ENCODE measurements at places on chromosomes 16 and 17.

DNA sequence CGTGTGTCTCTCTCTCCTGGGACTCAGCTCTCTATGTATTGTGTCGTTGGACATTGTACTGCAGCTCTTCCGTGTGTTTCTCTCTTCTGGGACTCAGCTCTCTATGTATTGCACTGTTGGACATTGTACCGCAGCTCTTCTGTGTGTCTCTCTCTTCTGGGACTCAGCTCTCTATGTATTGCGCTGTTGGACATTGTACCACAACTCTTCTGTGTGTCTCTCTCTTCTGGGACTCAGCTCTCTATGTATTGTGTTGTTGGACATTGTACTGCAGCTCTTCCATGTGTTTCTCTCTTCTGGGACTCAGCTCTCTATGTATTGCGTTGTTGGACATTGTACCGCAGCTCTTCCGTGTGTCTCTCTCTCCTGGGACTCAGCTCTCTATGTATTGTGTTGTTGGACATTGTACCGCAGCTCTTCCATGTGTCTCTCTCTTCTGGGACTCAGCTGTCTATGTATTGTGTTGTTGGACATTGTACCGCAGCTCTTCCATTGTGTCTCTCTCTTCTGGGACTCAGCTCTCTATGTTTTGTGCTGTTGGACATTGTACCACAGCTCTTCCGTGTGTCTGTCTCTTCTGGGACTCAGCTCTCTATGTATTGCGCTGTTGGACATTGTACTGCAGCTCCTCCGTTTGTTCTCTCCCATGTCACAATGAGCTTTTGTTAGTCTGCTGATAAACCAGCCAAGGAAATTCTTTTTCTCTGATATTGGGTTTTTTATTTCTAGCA lies 84.8 kb downstream of the RPTOR start:
- DNase-seq, result no peak

DNA sequence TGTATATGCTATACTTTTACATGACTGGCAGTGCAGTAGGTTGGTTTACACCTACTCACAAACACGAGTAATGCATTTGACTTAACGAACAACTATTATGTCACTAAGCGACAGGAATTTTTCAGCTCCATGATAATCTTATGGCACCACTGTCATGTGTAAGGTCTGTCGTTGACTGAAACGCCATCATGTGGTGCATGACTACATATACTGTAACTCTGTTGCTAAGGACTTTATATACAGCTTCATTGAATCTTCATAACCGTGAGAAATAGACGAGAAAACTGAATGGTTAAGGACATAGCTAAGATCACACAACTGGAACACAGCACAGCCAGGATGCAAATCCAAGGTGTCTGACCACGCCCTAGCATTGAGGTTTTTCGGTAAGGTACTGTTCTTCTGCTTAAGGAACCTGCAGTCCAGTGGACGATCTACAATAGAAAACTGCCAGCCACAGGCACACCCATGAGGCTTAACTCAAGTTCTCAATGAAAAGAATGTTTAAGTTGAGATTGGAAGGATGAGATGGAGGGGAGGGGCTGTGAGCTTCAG lies 3.3 kb downstream of the CFAP20 start:
- no peak for DNase-seq

- no peak for DNase-seq
Measured at GRCh38 chr16:66891797-66892196, 11.5 kb downstream of the PDP2 start.

DNA sequence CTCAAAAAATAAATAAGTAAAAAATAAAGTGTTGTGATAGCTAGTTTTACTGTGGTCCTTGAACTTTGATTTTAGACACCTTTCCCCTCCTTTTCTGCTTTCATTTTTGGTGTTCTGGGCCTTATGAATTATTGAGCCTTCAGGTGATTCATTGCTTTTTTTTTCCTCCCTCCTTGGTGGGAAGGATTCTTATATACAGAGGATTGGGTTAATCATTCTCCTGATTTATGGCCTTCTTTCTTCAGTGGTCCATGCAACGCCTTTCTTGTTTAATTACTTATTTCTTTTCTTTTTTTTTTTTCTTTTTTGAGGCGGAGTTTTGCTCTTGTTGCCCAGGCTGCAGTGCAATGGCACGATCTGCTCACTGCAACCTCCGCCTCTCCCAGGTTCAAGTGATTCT lies 8.0 kb upstream of the MYL4 start:
- DNase-seq, result no peak

DNA sequence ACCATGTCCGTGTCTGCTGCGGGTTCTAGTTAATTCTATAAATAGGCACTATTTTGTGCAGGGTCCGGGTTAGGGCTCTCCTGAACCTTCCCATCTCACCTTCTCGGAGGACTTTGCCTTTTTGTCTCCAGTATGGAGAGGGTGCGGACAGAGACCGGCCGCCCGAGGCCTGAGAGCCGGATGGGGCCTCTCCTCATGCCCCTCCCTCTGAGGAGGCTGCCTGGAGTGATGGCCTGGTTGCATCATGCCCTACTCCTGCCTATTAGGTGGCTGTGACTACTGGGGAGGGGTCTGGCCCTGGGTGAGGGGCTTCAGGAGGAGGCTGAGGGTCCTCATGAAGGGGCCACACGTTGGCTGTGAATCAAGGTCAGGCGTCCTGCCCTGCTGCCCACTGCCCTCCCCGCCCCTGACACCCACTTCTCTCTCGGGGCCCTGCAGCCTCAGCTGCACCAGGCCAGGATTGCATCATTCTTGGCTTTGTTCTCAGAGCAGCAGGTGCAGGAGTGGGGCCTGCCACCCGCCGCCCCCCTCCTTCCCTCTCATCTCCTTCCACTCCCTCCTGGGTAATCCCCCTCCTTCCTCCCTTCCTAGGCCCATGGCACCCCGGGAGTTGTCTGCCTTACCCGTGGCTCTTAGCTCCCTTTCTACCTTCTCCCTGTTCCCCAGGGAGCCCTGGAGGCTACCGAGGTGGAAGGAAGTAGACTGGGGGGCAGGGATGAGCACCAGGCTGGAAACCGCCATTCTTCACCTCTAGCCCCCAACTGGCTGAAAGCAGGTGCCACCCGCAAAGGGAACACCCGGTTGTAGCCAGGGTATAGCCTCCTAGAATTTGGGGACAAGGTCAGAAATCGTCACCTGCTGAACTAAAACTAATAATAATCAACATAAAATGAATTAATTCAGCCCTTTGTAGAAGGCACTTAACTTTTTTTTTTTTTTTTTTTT lies 12.7 kb upstream of the ARHGAP23 start:
- DNase-seq, result peak; percentile 94

DNA sequence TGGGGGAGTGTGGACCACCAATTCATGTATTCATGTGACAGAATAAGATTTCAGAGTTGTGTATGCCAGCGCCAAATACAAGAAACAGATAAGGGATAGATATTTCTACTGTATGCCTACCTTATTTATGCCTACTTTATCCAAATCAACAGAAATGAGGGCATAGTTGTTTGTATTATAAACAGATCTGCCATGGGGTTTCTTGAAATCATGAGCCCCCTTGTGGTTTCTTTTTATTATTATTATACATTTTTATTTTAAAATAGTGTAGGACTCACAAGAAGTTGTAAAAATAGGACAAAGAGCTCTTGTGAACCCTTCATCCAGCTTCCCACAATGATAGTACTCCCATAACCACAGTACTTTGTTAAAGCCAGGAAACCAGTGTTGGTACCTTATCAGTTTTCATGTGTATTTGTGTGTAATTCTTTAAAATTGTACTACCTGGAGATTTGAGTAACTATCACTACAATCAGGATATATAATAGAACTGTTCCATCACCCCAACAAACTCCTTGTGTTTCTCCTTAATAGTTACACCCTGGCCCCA lies 229.4 kb downstream of the CCDC182 start:
- no peak for DNase-seq

DNA sequence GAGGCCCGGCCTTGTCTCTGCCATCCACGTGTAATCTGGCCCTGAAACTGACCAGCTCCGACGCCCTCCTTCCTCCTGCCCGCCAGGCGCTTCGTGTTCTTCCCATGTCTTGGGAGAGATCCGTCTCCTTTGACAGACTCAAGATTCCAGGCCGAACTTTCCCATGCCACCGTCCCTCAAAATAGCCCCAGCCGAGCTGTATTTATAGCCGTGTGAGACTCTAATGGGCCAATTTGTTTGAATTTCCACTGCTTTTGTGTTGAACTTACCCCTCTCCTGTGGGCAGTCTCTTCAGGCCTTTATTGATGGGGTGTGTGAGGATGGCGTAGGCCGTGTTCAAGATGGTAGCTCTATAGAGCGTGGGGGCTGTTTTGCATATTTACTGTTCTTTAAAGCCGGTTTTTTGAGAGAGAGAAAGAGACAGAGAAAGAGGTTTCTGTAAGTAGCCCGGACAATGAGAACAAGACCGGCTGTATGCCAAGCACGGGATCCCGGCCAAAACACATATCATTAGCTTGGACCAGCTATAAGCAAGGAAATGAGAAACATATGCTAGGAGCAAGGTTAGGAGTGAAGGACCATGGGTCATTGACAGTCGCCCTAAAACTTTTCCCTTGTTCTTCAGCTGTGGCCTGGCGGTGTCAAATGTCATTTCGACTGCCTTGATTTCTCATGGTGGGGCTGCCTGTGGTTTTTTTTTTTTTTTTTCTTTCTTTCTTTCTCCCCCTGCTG lies 124.5 kb upstream of the ZFHX3 start:
- DNase-seq, result peak; percentile 83

DNA sequence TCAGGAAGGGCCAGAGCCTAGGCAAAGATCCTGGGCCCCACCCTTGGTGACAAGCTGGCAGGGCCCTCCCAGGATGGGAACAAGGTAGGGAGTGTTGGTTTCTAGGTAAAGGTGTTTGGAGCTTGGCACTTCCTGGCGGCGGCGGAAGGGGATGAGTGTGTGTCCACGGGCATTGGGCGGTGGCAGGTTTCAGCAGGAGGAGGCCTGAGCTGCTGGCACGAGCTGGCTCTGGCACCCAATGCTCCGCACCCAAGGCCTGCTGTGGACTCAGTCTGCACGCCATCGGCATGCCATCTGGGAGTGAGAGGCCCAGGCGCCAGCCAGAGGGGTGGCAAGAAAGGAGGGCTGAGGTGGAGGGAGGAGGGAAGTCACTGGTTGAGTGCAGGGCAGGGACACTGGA lies 46.9 kb upstream of the TAC4 start:
- DNase-seq, result no peak

DNA sequence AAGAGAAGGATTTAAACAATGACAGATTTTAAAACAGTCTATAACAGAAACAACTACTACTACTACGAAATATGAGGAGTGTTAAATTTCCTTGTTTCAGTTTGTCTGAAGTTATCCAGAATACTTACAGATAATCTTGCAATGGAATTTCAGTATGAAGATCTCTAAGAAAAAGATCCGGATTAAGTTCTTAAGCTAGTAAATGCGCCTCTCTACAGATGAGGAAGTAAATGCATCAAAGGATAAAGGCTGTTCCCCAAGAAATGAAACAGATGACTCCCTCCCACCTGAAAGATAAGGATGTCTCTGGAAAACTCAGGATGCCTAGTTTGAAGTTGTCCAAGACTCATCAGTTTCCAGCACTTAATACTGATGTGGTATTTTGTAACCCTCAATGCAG lies 105.1 kb downstream of the PARN start:
- DNase-seq, result no peak

- DNase-seq, result peak; percentile 65
Measured at GRCh38 chr17:40548982-40549685, 16.1 kb downstream of the CCR7 start.

GRCh38 chr17:57120814-57121213 lies 35.8 kb downstream of the AKAP1 start:
- no peak for DNase-seq

GRCh38 chr16:27925612-27926011 lies 137.9 kb downstream of the GSG1L start:
- DNase-seq, result peak; percentile 5

DNA sequence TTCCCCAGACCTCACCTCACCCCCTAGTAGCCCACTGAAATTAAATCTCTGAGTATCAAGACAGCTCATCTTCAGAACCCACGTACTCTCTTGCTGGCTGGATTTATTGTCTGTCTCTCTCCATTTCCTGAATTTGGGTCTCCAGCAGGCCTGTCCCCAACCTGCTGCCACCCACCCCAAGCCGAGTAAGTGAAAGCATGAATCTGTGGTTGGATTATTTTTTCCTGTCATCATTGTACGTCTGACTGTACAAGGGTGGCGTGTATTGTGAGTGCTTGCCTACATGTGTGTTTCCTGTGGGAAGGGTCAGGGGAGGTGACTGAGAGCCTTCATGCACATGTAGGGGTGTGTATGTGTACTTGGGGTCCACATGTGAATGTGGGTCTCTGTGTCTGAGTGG lies 5.4 kb downstream of the TNP2 start:
- no peak for DNase-seq

DNA sequence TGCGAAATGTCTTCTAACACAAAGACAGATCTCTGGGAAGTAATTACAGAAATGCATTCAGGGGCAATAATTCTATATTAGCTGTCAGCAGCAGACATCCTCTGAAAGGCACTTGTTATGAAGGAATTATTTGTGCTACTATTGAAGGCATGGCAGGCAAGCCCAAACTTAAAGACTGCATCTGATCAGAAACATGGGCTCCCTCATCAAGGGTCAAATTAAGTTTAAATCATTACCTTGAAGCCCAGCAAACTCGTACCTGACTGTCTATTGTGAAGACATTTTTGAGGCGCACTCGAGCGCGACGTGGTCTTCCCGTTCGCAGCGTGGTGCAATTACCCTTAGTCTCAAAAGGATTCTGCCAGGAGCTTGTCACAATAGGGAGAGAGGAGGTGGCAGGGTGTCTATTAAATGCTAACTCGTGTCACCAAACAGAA lies 110.6 kb downstream of the ZNF423 start:
- no peak for DNase-seq

DNA sequence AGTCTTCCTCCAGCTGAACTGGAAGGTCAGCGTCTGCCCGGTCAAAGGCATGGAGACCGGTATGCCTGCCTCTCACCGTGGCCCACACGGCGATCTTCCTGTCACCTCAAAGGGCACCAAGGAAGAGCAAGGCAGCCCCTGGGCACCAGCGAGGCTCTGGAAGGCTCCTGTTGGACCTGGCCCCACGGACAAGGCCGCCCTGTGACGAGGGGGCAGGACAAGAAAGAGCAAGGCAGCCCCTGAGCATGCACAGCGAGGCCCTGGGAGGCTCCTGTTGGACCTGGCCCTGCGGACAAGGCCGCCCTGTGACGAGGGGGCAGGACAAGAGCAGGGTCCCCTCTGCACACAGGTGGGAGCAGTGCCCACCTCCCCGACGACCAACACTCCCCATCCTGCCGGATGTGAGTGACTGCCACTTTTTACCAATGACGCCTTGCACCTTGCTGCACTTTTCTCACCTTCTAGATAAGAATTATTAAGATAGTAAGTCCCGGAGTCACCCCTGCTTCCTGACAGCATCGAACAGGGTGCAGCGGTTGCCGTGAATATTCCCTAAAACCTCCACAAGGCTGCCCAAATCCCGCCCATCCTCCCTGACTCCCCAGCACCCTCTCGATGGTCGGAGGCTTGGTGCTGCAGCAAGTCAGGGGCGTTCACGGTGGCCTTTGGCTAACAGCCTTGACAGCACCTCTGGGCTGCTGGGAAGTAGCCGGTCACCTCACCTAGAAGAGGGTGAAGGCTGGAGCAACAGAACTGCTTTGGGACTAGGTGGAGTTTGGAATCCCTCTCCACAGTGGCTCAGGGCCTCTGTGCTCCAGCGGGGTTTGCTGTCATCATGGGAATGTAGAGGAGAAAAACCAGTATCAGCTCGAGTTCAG lies 5.6 kb upstream of the WDR45B start:
- DNase-seq, result no peak

GRCh38 chr16:49108611-49109010 lies 173.0 kb downstream of the CBLN1 start:
- no peak for DNase-seq

GRCh38 chr16:27230562-27231001 lies 27.3 kb downstream of the KDM8 start:
- no peak for DNase-seq

- no peak for DNase-seq
Measured at GRCh38 chr16:346587-346986, 5.9 kb downstream of the AXIN1 start.

- DNase-seq, result peak; percentile 8
Measured at GRCh38 chr17:46742565-46743270, 75.8 kb downstream of the WNT3 start.
